Stimulated activated CD4-positive, alpha-beta T cell treated with anti-CD3 and anti-CD28 coated beads, Interleukin-4, amount 100 ng/mL, for 1 hour (primary cell): ENCODE measurements at places on chromosomes 1 and 21.

DNA sequence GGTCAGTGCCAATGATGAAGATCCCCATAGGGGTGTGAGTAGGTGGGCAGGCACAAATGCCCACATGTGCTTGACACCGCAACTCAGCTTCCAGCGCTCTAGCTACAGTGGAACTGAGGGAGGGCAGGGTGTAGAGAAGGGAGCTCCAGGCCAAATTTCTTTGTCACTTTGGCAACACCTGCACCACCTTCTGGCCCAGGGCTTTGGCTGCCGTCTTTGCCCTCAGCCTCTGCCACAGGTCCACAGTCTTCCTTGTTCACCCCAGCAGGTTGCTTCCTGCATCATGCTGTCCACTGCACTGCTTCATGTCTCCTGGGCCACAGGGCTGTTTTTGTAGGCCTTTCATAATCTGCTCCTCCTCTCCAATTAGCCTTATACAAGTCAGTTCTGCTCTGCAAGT is 20.4 kb upstream of the FMOD start:
- DNase-seq = no peak

DNA sequence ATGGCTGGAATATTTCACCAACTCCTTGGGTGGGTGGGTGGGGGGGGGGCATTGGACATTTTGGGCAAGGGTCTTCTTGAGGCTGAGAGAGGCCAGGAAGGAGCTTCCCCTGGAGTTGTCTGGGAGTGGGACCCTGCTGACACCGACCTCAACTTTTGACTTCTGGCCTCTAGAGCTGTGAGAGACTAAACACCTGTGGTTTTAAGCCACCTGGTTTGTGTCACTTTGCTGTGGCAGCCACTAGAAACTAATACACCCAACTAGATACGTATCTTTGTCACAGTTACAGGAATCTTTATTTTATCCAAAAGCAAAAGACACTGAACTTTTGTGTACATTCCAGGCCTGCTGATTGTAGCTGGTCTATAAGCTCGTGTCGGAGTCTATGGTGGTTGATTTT is 9.9 kb upstream of the RIPK4 start:
- DNase-seq = no peak

- no peak for DNase-seq
Measured at GRCh38 chr1:205523261-205523890, 18.9 kb downstream of the CDK18 start.

DNA sequence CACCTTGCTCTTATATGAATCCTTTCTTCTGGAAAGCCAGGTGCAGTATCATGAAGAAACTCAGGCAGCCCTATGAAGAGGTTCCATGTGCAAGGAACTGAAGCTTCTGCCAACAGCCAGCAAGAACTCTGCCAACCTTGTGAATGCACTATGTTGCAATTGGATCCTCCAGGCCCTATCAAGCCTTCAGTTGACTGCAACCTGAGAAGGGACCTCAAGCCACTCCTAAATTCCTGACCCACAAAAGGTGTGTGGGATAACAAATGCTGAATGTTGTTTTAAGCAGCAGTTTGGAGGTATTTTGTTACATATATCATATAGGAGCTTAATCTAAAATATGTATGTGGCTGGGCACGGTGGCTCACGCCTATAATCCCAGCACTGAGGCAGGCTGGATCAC is 84.0 kb downstream of the RERE start:
- no peak for DNase-seq
